Psoas muscle (tissue), 8 donors: ENCODE measurements at places on chromosomes 3 and 15. TPM values are rescaled to one million over a fixed set of nuclear protein-coding genes. Genes with fewer than 3 reads are reported as not detected.

GRCh38 chr3:63051920-63052319 lies 176.7 kb upstream of the CADPS start:
- DNase-seq, result no peak

DNA sequence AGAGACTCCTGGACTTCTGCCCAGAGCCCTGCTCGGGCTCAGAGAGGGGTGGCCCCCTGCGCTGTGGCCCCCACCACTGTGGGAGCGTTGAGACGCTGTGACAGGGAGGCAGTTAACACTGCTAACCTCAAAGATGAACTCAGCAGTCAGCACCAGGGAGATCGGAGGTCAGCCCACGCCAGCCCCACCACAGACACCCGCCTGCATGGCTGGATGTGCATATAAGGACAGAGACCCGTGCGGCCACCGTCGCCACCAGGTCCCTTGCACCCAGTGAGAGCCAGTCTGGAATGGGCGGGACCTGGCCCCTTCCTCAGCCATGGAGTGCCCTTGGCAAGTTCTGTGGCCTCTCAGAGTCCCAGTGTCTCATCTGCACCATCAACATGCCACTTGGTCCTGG lies 48.5 kb upstream of the FURIN start:
- DNase-seq, result no peak

- DNase-seq, result no peak
Measured at GRCh38 chr3:125079675-125080045, 23.9 kb upstream of the HEG1 start.

GRCh38 chr3:174938102-174938501 lies 79.0 kb downstream of the NAALADL2 start:
- DNase-seq, result no peak

DNA sequence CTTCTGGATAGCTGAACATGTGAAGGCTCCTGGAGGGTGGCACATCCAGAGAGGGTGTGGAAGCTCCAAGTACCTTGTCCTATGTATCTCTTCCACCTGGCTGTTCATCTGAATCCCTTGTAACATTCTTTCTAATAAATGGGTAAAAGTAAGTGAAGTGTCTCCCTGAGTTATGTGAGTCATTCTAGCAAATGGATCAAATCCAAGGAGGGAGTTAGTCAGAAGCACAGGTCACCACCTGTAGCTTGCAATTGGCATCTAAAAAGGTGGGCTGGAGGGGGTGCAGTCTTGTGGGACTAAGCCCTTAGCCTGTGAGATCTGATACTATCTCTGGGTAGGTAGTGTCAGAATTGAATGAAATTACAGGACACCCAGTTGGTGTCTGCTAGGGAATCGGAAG lies 71.0 kb downstream of the WWTR1 start:
- DNase-seq, result no peak

- DNase-seq, result peak; percentile 26
Measured at GRCh38 chr3:66138336-66139313, 82.2 kb upstream of the SLC25A26 start.

- no peak for DNase-seq
Measured at GRCh38 chr15:40234783-40235182, 4.1 kb upstream of the PAK6 start.

DNA sequence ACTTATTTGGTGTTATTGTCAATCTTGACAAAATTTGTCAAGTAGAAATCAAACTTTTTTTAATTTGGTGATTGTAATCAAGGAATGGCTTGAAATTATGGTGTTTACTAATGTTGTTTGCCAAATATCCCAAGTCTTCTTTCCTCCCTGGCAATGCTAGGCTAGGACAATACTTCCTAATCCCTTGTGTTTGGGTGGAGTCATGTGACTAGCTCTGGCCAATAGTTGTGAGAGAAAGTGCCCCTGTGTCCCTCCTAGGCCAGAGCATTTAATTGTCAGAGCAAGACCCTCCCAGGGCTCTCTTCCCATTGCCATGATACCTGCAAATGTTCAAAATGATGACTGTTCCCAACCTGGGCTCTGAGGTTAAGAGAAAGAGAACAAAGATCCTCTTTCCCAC lies 132.7 kb downstream of the ANXA2 start:
- no peak for DNase-seq

TMEM266 gene
- total RNA-seq, result 7.9 TPM
